ENCODE measurements at places on chromosomes 16 and 17.

GRCh38 chr16:8552487-8553221, 37.7 kb downstream of the TMEM114 start:
- no peak for DNase-seq
- H3K4me3 ChIP-seq = no peak overlapping the region
- H3K27me3 ChIP-seq = no peaks in the 10 kb centered on the region
- no peak overlapping the region for H3K27ac ChIP-seq
- no peaks in the 10 kb centered on the region for H3K4me1 ChIP-seq

GRCh38 chr17:15512071-15512709, 44.8 kb upstream of the CDRT4 start:
- H3K27ac ChIP-seq = no peak overlapping the region
- no peak overlapping the region for H3K4me3 ChIP-seq
- peaks cover 36% of the 10 kb centered on the region for H3K36me3 ChIP-seq
- H3K27me3 ChIP-seq = no peaks in the 10 kb centered on the region
- DNase-seq = no peak

- H3K27me3 ChIP-seq = no peaks in the 10 kb centered on the region
- H3K36me3 ChIP-seq = no peaks in the 10 kb centered on the region
- DNase-seq = no peak
- no peaks in the 10 kb centered on the region for H3K4me1 ChIP-seq
These were observed 378.0 kb upstream of the CA10 start for GRCh38 chr17:52536489-52536888.

DNA sequence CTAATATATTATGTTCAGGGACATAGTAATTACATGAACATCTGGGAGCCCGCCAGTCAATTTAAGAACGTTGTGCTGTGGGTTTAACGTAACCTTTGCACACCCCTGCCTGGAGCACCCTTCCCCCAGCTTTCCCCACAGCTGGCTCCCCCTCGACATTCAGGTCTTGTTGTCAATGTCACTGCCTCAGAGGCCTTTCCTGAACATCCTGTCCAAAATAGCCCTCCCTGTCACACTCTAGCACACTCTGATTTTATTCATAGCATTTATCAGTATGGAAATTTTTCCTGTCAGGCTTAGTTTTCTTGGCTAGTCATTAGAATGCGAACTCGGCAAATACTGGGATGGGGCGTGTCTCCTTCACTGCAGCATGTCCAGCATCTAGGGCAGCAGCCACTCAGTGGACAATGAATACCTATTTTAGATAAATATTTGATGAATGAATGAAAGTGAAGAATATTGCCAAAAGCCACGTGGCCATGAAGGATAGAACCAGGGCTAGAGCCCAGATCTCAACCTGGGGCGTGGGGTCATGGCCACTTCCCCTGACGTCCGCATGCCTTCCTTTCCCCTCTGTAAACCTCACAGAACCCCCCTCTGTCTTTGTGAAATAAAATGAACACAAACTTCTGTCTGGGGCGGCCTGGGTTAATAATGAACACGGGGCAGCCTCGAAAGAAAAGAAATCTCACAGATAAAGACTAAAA, 10.5 kb downstream of the PIK3R6 start:
- H3K27me3 ChIP-seq = peaks cover 13% of the 10 kb centered on the region
- H3K4me1 ChIP-seq = peaks cover 2% of the 10 kb centered on the region
- no peak overlapping the region for H3K4me3 ChIP-seq
- DNase-seq = no peak
- H3K27ac ChIP-seq = no peak overlapping the region
- H3K36me3 ChIP-seq = no peaks in the 10 kb centered on the region

DNA sequence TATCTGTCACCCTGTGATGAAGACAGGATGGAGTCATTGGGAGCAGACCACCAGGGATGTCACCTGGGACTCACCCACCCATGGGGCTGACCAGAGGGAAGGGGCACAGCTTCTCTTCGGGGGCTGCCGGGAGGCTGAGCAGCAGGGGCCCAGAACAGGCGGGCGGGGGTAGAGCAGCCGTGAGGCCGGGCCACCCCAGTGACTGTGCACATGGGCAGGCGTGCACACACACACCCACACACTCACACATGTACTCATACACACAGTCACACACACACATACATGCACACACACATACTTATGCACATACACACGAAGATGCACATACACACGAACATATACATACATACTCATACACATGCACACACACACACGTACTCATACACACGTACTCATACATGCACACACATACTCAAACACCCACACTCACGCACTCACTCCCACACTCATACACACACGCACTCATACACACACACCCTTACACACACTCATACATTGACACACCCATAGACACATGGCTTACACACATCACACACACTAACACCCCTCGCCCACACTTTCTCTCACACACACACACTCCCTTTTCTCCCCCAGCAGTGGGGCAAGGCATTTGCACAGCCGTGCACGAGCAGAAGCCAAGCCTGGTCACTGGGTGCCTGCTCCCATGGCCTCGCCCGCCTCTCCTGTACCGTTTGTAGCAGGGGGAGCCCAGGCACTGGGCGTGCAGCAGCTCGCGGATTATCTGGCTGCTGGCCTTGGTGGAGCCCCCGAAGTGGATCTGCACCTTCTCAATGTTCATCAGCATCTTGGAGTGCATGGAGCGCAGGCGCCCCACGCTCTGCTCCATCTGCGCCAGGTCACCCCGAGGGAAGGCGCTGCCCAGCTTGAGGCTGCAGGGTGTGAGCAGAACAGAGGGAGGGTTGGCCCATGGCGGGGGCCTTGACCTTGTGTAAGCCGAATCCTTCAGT, 12.4 kb downstream of the UBALD2 start:
- no peaks in the 10 kb centered on the region for H3K27me3 ChIP-seq
- H3K27ac ChIP-seq = no peak overlapping the region
- peak; percentile 36 for DNase-seq
- H3K4me3 ChIP-seq = no peak overlapping the region

DNA sequence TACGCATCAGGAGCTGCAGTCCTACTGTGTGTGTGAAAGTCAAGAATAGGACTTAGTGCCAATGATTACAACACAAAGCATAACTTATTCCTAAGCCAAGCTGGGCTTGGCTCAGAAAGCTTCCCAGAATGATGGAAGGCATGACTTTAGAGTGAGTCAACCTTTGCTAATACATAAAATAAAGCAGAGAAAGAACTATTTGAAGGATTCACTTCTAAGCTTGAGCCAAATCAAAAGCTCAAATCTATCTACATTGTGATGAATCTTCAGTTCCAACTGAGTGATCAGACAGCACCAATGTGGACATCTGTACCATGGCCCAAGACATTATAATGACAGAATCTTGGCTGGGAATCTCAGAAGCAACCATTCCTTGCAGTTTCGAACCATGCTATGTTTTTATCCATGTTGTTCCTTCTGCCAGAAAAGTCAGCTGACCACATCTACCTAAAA, 41.4 kb downstream of the SMG6 start:
- peaks cover 2% of the 10 kb centered on the region for H3K4me1 ChIP-seq
- H3K4me3 ChIP-seq = no peak overlapping the region
- DNase-seq = no peak
- H3K27ac ChIP-seq = peak overlapping the region; percentile 17
- no peaks in the 10 kb centered on the region for H3K27me3 ChIP-seq

- no peaks in the 10 kb centered on the region for H3K4me1 ChIP-seq
- no peaks in the 10 kb centered on the region for H3K36me3 ChIP-seq
- H3K27ac ChIP-seq = no peak overlapping the region
- H3K4me3 ChIP-seq = no peak overlapping the region
These were observed 73.5 kb downstream of the CYLD start for GRCh38 chr16:50815382-50815781.

- H3K27me3 ChIP-seq = no peaks in the 10 kb centered on the region
- no peaks in the 10 kb centered on the region for H3K36me3 ChIP-seq
- peaks cover 11% of the 10 kb centered on the region for H3K4me1 ChIP-seq
- DNase-seq = no peak
- no peak overlapping the region for H3K4me3 ChIP-seq
These were observed 11.7 kb downstream of the RHBDL3 start for GRCh38 chr17:32277284-32277683.

GRCh38 chr16:85891033-85891775, 7.8 kb upstream of the IRF8 start:
- H3K27ac ChIP-seq = no peak overlapping the region
- H3K4me1 ChIP-seq = no peaks in the 10 kb centered on the region
- H3K4me3 ChIP-seq = no peak overlapping the region

- peak; percentile 98 for DNase-seq
- peaks cover 22% of the 10 kb centered on the region for H3K36me3 ChIP-seq
- no peak overlapping the region for H3K27ac ChIP-seq
- H3K4me1 ChIP-seq = peaks cover 5% of the 10 kb centered on the region
- no peaks in the 10 kb centered on the region for H3K27me3 ChIP-seq
These were observed 27.3 kb downstream of the TBC1D16 start for GRCh38 chr17:80008383-80008840.

DNA sequence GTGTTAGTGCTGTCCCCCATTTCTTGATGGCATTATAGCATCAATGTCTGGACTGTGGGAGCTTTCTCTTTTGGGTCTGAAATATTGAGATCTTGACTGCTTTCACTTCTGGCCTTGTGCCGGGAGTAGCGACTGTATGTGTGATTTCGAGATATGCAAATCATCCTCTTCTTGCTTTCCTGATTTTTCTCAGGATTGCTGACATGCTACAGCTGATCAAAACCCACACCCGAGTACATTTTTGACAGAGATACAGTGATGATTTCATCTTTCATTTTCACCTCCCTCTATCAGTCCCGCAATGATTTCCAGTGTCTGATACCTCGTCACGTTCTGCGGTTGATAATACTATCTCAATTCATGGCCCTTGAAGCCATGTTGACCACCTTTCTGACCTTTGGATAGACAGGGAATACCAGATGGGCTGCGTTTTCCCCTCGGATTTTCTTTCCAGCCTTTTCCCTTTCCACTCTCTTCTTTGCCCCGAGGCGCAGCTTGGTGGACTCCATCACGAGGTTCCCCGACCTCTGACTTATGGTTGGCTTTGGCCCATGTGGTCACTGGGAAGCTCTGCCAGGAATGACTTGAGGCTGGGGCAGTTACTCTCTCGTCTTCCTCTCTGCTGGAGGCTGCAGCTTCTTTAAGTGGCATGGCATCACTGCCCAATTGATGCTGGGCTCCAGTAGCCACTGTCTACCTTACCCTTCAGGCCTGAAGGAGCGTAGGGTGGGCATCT, 184.4 kb downstream of the SNX29 start:
- H3K4me1 ChIP-seq = no peaks in the 10 kb centered on the region
- H3K4me3 ChIP-seq = no peak overlapping the region
- no peaks in the 10 kb centered on the region for H3K36me3 ChIP-seq
- DNase-seq = no peak
- no peak overlapping the region for H3K27ac ChIP-seq

DNA sequence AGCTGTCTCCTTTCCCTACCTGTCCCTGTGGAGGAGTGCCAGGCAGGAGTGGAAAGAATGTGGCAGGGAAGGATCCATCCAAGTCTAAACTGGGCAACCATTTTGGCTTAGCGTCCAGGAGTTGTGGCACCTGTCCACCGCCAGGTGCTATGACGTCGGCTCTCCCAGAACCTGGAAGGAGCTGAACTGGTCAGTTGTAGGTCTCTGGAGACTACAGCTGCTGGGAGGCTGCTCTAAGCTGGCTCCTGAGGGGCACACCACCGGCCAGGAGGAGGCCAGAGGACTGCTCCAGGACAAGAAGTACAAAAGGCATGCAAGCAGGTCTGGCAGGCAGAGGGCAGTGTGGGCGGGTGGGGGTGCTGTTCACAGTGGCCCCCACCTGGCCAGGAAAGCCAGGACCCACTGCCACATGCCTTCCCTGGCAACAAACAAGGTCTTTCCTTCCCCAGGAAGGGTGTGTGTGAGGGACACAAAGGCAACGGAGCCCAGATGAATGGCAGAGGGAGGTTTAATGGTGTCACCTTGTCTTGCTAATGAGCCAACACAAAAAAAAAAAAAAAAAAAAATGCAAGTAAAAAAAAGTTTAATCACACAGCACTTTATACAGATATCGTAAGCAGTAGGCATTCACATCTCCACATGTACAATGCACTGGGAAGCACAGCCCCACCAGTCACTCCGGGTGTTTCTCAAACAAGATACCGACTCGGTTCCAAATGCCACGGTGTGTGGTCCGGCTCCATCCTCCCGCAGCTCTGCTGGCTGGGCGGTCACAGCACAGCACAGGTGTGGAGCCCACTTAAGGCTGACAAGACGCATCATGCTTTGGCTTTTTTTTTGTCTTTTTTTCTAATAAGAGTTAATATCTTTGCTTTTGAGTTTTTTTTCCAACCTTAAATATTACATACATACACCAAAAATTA, 4.8 kb downstream of the SPHK1 start:
- peaks cover 21% of the 10 kb centered on the region for H3K36me3 ChIP-seq
- DNase-seq = no peak
- H3K4me1 ChIP-seq = peaks cover 24% of the 10 kb centered on the region
- no peak overlapping the region for H3K4me3 ChIP-seq
- H3K27ac ChIP-seq = no peak overlapping the region

GRCh38 chr17:45734598-45734997, 49.5 kb upstream of the CRHR1 start:
- no peaks in the 10 kb centered on the region for H3K27me3 ChIP-seq
- no peak overlapping the region for H3K27ac ChIP-seq
- no peaks in the 10 kb centered on the region for H3K4me1 ChIP-seq

GRCh38 chr16:29898135-29898803, 1.1 kb downstream of the SEZ6L2 start:
- H3K27ac ChIP-seq = peak overlapping the region; percentile 85
- no peaks in the 10 kb centered on the region for H3K4me1 ChIP-seq
- H3K4me3 ChIP-seq = peak overlapping the region; percentile 89
- H3K36me3 ChIP-seq = no peaks in the 10 kb centered on the region

DNA sequence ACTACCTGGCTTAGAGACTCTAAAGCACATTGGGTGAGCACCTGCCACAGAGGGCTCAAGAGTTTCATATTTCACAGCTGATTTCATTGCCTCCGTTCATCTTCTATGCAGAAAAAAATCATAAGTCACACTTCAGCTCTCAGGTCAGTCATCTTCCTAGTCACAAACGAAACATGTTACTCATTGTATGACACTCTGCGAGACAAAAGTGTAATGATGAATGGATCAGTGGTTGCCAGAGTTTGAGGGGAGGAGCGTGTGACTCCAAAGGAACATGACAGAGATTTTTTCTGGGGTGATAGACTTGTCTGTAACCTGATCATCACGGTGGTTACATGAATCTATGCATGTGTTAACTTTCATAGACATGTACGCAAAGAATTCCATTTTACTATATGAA, 195.2 kb upstream of the CNTNAP4 start:
- H3K27ac ChIP-seq = no peak overlapping the region
- no peaks in the 10 kb centered on the region for H3K27me3 ChIP-seq
- no peak overlapping the region for H3K4me3 ChIP-seq
- H3K36me3 ChIP-seq = no peaks in the 10 kb centered on the region
- no peak for DNase-seq

GRCh38 chr16:81238296-81239011, at the start of gene BCO1:
Gene BCO1, plus strand, starts transcription at chr16:81238689. Its CDS starts 220 bp downstream, at chr16:81238909.
- no peak for DNase-seq
- H3K27me3 ChIP-seq = no peaks in the 10 kb centered on the region
- no peak within 1 kb of the TSS for H3K27ac ChIP-seq
- no peaks in the 10 kb centered on the region for H3K36me3 ChIP-seq

GRCh38 chr17:64155129-64155528, 25.2 kb upstream of the ERN1 start:
- no peaks in the 10 kb centered on the region for H3K27me3 ChIP-seq
- no peak for DNase-seq
- no peaks in the 10 kb centered on the region for H3K4me1 ChIP-seq
- H3K27ac ChIP-seq = no peak overlapping the region
- peaks cover 89% of the 10 kb centered on the region for H3K36me3 ChIP-seq

All from SK-N-SH (cell line).